ENCODE measurements at places on chromosomes 13 and 19.

- no peak for DNase-seq
Measured at GRCh38 chr13:40483601-40484000, 182.8 kb downstream of the FOXO1 start.

GRCh38 chr19:3693025-3693925 lies 7.0 kb downstream of the PIP5K1C start:
- no peak for DNase-seq

GRCh38 chr13:109963960-109964563 lies 177.7 kb upstream of the IRS2 start:
- DNase-seq, result no peak

DNA sequence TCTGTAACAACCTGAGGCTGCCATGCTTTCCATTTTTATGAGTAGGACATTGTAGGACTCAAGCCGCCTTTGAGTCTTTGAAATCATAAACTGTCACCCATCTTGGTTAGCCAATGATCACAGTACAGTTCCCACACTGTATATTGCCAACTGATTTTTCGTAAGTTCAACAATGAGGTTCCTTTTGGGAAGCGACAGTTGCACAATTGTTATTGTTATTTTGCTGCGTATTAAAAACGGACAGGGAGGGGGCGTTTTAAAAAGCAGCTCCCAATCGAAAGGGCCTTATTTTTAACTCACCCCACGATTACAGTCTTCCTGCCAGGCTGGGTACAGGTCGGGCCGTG lies 601 bp downstream of the SLC46A3 start:
- DNase-seq, result no peak

GRCh38 chr13:114000151-114001040 lies 26.5 kb upstream of the C13orf46 start:
- DNase-seq, result no peak

- DNase-seq, result peak; percentile 84
Measured at GRCh38 chr19:58338825-58339558, 12.2 kb downstream of the ZSCAN22 start.

DNA sequence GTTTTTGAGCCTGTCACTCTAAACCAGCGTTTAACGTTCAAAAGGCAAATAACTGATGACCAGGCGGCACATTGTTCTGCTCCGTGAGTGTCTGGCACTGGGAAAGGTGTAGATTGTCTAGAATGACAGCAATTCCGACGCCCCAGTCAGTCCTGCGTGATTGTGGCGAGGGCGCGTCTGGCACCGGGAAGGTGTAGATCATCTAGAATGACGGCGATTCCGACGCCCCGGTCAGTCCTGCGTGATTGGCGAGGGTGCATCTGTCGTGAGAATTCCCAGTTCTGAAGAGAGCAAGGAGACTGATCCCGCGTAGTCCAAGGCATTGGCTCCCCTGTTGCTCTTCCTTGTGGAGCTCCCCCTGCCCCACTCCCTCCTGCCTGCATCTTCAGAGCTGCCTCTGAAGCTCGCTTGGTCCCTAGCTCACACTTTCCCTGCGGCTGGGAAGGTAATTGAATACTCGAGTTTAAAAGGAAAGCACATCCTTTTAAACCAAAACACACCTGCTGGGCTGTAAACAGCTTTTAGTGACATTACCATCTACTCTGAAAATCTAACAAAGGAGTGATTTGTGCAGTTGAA lies 26.1 kb upstream of the NDUFS7 start:
- no peak for DNase-seq

DNA sequence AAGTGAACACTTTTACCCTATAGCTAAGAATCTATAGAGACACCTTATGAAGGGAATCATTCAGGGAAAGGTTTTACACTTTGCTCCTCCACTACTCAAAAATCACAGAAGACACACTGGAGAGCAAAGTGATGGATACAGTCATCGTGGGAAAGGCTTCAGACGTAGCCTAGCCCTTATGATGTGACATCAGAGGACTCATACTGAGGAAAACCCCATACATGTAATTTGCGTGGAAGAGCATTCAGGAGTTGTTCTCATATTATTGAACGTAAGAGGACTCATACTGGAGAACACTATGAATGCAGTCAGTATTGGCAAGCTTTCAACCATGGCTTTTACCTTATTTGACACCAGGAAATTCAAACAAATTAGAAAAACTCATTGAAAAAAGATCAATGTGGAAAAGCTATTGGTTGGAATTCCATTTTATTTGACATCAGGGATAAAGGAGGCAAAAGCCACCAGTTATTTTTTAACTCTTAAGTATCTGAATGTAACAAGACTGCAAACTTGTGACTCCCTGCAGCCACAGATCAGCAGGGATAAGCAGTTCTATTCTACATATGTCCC lies 16.1 kb upstream of the ZNF274 start:
- DNase-seq, result no peak

DNA sequence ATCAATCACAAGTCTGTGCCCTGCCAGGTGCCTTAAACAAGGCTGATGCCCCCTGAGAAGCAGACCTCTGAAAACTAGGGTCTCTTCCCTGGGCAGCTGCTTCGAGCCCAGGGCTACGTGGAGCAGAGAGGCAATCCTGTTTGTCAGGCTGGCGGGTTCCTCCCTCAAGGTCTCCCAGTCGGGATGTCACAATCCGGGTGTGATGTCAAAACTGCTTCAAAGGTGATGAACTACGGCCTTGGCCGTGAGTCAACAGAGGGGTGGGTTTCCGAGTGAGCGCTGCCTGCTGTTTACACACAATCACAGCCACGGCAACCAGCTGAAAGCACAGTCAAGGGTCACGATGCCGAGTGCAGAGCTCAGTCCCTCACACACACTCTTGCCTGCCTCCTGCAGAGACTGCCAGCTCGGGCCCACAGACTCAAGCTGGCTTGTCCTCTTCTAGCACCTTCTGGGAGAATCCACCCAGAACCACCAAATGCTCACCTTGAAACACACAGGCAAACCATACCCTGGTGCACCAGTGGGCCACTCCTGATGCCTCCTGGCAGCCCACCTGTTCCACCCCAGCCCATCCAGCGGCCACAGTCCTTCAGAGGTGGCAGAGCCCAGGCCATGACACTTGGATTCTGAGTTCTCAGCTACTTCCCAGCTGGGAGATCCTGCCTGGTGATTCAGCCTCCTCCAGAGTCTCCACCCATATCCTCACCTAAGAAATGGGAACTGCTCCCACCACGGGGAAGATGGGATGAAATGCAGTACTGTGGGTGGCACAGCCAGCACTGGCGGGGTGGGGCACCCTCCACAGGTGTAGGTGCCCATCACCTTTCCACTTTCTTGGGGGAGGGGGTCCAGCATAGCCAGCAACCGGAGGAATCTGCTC lies 6.8 kb downstream of the ELL start:
- no peak for DNase-seq

All from iPS-NIHi11 (cell line).